ENCODE measurements at places on chromosomes 2 and 18.

DNA sequence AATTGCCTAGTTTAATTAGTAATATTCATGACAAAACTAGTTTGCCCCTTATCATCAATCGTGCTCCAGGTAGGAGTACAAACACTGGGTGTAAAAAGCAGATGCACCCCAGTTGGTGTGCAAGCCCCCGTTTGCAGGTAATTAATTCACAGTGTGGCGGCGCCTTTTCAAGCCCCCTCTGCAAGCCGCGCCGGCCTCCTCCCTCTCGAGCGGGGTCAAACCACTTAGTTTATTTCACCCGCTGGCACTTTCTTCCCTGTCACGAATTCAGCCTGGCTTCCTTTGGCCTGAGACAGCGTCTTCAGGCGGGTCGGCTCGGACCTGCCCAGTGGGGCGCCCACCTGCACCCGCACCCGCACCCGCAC, 64.7 kb upstream of the MAPRE2 start:
- no peak for DNase-seq

GRCh38 chr2:128505575-128506526, 187.2 kb upstream of the HS6ST1 start:
- no peak for DNase-seq

DNA sequence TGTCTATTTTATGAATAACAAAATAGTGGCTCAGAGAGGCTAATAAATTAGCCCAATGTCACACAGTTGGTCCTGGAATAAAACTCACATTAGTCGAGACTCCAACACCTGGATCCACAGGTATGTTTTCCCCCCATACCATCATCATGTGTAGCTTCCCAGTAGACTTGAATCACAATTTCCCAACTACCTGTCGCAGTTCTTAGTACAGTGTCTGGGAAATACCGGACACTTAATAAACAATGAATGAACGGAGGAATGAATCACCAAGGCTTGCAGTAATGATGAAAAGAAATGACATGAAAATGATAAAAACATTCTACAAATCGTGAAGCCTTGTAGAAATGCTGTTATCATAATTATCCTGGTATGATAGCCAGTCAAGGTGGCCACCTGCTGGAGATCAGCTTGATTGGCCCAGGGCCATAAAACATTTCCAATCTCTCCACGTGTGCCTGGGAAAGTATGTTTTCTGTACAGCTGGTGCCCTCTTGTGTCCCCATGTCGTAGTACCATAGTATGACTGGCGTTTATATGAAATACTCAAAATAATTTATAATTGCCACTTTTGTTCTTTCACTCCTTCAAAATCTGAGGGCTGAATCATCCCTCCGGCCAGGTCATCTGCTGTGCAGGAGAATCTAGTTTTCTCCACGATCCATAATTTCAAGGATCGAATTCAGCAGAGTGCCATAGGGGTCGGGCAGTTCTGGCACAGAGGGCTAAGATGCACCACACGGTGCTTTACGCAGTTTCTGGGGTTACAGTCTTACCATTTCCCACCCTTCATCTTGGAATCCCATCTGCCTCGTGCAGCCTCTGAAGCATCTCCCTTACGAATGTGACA, 95.4 kb downstream of the LAMA1 start:
- no peak for DNase-seq

- DNase-seq = no peak
These were observed 42.4 kb downstream of the IL1RL2 start for GRCh38 chr2:102229141-102229769.

- DNase-seq = no peak
These were observed 16.9 kb upstream of the TUBB6 start for GRCh38 chr18:12291161-12291560.

- DNase-seq = no peak
These were observed 52.4 kb downstream of the STK39 start for GRCh38 chr2:168194784-168195522.

- DNase-seq = no peak
These were observed 83.1 kb downstream of the FBXO15 start for GRCh38 chr18:74064510-74064909.

DNA sequence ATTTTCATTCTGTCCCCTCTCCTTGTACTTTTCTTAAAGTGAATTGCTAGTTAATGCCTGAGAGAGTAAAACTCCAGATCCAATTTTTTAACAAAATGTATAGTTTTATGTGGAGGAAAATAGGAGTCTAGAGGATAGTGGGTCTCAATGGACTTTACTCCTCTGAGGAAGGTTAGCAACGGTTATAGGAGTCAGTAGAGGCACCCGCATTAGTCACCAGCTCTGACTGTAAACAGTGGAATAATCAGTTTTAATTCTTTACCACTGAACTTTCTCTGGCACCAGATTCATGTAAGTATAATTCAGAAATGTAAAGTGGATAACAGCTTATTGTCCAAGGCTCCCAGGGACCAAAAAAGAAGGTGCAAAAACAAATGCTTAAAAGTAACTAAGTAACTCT, 38.7 kb upstream of the HNMT start:
- DNase-seq = no peak

DNA sequence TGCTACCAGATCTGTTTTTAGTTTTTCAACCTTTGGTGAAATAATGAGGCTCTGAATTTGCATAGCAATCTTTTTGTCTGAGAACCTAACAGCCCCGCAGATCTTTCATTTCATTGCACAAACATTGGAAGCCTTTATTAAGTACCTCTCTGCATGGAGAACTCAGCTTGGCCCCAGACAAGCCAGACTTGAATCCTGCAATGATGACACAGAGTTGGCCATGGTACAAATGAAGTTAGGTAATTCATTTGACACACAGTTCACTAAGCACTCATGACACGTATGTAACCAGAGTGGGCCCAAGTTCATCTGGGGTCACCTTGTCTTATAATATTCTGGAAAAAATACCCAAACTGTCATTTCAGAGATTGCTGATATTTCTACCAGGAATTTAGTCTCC, 439.1 kb upstream of the ID2 start:
- no peak for DNase-seq

GRCh38 chr2:130832296-130832940, 4.3 kb upstream of the ARHGEF4 start:
- DNase-seq = no peak

DNA sequence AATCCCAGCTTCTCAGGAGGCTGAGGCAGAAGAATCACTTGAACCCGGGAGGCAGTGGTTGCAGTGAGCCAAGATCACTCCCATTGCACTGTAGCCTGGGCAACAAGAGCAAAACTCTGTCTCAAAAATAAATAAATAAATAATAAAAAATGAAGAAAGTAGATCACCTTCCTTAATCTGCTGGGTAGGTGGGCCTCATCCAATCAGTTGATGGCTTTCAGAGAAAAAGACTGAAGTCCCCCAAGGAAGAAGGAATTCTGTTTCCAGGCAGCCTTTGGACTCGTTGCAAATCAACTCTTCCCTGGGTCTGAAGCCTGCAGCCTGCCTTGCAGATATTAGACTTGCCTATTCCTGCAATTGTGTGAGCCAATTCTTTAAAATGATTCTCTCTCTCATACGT, 136.5 kb downstream of the TFCP2L1 start:
- DNase-seq = no peak

- DNase-seq = peak; percentile 50
These were observed at the start of gene SH3BP4 for GRCh38 chr2:234951664-234952269. Gene SH3BP4, plus strand, starts transcription at chr2:234952017. Its CDS starts 82,986 bp downstream, at chr2:235035003.

DNA sequence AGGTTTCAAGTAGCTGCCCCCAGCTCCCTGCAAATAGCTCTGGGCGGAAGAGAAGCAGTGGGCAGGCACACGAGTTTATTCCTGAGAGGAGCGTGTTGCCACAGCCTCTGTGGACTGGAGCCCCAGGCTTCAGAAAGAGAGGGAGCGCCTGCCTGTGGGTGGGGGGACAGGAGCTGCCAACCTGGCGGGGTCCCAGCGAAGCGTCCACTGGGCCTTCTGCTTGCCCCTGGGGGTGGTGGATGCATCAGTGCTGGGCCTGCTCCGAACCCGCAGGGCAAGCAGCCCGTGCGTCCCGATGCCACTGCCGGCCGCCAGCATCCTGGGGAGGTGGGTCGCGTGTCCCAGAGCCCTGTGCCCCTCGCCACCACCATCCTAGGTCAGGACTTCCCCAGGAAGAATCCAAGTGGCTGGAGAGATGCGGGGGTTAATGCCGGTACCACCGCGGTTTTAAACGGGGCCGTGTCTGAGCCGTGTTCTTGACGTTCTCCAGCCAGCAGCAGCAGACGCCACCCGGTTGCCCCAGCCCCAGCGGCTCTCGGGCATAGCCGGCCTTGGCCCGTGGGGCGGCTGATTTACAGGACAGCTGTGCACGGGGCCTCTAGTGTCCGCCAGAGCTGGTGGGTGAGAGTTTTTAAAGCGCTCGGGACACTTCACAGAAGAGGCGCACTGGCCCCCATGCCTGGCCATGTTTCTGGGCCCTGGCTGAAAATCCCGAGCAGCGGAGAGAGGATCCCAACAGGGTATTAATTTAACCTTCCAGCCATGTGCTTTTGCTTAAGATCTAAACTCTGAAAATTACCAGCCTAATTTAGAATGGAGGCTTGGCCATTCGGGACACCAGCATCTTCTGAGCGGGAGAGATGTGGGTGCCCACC, 84.7 kb downstream of the NFATC1 start:
- no peak for DNase-seq

DNA sequence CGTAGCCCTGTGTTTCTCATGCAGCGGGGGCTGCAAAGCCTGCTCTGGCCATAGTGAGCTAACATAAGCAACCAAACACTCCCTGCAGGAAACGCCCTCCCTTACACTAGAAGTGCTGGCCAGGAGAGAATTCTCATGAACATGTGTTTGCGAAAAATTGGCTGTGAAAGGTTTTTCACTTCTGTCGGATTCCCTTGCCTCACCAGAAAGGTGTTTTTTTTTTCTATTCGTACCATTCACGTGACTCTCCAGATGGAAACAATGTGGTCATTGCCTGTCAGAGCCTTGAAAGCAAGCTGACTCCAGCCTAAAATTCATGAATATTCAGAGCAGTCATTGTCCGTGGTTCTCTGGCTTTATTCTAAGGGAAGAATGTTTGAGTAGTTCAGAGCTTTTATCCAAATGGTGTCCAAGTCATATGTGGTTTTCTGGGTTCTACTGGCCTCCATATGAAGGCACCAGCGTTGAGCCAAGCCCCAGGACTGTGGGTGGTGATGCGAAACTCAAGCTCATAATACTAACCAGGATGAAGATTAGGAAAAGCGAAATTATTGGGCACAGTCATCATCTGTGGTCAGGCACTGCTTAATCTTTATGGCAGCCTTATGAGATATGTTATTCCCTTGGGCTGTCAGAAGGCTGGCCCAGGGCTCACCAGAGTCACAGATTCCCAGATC, 236.4 kb downstream of the ALPK2 start:
- no peak for DNase-seq

DNA sequence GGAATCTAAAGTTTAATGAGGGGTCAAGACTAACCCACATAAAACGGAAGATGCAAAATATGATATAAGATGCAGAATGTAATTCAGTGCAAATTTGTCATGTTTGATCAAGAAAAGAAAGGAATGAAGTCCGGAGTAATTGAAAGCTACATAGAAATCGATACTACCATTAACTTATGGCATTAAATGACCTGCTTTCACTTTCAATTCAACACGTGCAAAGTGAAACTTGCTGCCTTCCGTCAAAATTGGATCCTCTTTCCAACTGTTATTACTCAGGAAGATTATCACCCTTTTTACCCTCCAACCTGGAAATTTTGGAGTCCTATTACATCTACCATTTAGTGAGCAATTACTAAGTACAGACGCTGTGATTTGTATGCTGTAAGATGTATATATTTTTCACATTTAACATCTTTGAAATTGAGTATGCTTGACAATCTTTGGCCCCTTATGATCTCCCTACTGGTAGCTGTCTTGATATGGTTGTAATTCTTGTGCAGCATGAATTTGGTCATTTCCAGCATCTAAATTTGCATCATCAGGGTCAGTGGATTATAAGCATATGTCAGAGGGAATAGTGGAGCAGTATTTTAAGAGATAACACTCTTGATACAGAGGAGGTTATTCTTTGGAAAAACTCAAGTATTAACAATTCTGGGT, 18.6 kb downstream of the UNC80 start:
- DNase-seq = no peak

GRCh38 chr2:20567159-20567925, 83.6 kb downstream of the HS1BP3 start:
- no peak for DNase-seq

GRCh38 chr2:46157072-46157965, 139.9 kb upstream of the EPAS1 start:
- DNase-seq = no peak

- no peak for DNase-seq
These were observed 44.6 kb upstream of the GCG start for GRCh38 chr2:162196638-162197037.

- no peak for DNase-seq
These were observed 20.6 kb upstream of the NDUFV2 start for GRCh38 chr18:9081940-9082339.

GRCh38 chr2:20541294-20541640, 94.4 kb downstream of the RHOB start:
- DNase-seq = no peak

- DNase-seq = no peak
These were observed 45.5 kb upstream of the MSH2 start for GRCh38 chr2:47357483-47357882.

GRCh38 chr2:201656102-201656501, 12.8 kb upstream of the TMEM237 start:
- DNase-seq = no peak

DNA sequence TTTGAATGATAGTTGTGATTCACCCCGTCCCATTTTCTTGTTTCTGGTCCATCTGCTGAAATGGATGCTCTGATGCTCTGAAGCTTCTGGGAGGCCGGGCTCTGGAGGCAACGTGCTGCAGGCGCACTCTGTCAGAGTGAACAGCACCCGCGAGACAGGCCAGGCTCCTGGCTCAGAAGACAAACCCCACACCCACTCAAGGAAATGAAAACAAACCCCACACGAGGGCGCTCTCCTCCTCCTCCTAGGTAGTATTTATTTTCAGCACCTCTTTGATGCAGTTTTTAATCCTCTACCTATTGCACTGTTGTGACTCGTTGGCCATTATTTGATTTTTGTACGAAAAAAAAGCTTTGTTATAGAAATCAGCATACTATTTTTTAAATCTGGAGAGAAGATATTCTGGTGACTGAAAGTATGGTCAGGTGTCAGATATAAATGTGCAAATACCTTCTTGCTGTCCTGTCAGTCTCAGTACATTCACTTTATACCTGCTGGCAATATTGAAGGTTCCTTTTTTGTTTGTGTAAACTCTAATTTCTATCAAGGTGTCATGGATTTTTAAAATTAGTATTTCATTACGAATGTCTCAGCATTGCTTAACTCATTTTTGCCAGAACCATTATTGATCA, 10.3 kb upstream of the CHST10 start:
- DNase-seq = peak; percentile 67

DNA sequence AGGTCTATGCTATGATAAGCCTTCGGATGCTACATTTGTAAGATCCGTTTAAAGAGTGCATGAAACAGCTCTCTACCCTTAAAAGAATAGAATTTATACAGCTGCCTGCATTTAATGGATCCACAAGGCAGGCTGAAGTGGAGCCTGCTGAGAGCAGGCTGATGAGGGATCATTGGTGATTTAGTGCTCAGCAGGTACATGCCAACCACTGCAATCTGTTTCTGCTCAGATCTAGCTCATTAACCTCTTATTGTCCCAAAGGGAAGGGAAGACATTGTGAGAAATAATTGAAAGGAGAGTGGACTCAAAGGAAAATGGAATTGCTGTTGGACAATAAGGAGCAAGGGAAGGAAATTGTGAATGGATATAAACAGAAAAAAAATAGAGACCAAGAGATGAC, 822.6 kb downstream of the TRIB2 start:
- DNase-seq = no peak
